ENCODE measurements at places on chromosomes 7 and 10.

- no peak for DNase-seq
These were observed 76.9 kb upstream of the KMT2C start for GRCh38 chr7:152512706-152513105.

- DNase-seq: no peak
These were observed 15.8 kb upstream of the LYZL2 start for GRCh38 chr10:30645340-30645827.

DNA sequence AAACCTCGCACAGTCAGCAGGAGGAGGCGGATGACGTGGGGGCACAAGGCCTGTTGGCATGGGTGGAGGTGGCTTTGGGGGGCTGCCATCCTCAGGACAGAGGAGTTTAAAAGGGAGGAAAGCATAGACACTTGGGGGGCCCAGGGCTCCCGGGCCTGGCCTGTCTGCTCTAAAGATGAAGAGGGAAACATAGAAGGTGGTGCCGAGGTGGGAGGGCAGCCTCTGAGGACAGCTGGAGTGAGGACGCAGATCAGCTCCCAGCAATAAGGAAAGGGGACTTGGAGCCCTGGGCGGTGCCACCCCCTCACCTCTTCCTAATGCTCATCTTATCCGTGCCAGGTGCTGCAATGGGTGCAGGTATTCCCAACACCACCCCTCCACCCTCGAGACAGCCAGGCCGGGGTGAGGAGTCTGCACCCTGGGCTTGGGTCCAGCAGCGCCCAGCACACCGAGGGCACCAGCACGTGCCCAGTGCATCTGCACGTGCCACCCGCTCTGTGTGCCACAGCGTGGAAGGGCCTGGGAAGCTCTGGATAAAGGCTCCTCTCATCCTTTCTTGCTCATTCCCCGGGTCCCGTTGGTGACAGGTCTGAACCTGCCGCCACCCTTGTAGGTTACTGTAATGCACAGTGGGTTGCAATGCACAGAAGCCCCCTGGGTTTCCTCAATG is 566.0 kb upstream of the FOXK1 start:
- no peak for DNase-seq

DNA sequence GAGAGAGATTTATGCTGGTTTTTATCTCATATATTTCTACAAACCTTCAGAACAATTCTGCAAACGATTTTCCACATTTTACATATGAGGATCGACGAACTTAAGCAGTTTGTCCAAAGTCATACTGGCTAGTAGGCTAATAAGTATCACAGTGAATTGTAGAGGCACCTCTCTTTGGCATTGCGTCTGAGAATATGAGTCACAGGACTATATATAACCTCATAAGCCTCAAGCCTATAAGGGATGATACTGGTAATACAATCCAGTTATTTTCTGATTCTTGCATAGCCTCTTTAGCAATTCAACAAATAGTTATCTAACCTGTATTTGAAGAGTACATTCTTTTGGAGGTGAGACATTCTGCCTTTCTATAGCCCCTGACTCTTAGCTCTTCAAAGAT is 129.8 kb downstream of the GPR158 start:
- DNase-seq: no peak

- DNase-seq: no peak
These were observed 79.0 kb downstream of the MTERF1 start for GRCh38 chr7:91801331-91801983.

DNA sequence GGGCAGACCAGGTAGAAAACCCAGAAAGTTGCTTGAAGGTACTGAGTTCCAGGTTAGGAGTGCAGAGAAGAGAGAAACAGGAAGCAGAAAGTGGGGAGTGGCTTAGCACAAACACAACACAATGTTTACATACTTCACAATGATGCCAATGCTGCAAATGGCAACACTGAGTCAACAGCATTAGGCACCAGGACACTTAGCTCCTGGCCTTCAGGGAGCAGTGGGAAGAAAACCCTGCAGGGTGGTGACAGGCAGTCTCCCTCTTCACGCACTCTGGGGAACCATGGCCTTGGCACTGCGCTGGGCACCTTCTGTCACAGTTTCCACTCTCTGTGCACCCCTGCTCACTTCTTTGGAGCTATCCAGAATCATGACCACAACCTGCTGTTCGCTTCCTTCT is 7.3 kb downstream of the ICA1 start:
- no peak for DNase-seq

Data from GM06990 (cell line).